Stimulated activated CD4-positive, alpha-beta T cell treated with anti-CD3 and anti-CD28 coated beads, TNF-alpha, amount 100 ng/mL, for 1 hour (primary cell): ENCODE measurements at places on chromosomes 12 and 14.

DNA sequence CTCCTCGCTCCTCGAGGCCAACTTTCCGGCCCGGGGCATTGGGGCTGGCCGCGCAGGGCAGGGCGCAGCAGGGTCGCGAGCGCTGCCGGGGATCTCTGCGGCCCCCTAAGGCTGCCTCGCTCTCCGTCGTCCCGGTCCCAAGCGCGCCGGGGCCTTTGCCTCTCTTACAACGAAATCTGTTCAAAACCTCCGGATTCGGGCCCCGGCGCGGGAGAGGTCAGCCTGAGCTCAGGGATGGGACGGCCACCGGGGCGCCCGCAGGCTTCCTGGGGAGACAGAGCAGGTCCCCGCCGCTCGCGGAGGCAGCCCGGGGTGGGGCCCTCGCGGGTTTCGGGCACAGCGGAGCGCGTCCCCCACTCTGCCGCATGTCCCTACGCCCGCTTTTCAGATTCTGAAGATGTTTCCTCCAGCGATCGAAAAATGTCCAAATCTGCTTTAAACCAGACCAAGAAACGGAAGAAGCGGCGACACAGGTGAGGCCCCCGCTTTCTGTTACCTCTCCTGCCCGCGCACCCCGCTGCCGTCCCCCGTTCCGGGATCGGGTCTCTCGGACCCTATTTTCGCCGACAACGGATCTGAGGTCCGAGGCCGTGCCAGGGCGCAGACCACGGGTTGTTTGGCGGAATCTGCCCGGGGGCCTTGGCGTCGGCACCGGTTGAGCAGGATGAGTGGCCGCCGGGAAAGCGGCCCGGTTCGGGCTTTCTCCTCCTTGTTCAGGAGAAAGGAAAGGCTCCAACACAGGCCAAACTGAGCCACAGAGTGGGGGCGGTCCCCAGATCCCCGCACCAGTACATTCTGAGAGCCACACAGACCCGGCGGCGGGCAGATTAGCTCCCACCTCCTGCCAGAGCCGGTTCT lies 1.8 kb downstream of the VSX2 start:
- DNase-seq, result no peak

DNA sequence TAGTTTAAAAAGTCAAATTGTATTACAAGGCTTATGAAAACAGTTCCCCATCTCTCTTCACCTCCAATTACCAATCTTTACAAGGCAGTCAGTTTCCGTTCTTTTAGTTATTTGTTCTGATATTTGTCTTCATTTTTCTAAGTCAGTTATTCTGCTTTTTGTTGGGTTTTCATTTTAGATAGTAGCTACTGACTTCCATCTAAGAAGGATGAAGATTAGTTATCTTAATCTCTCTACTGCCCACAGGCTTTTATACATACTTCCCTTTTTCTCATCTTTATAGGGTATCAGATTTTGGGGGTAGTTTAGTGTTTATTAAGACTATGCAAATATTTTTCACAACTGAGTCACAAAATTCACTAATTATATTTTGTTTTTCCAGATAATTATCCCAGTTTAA lies 38.4 kb downstream of the FRS2 start:
- DNase-seq, result no peak

DNA sequence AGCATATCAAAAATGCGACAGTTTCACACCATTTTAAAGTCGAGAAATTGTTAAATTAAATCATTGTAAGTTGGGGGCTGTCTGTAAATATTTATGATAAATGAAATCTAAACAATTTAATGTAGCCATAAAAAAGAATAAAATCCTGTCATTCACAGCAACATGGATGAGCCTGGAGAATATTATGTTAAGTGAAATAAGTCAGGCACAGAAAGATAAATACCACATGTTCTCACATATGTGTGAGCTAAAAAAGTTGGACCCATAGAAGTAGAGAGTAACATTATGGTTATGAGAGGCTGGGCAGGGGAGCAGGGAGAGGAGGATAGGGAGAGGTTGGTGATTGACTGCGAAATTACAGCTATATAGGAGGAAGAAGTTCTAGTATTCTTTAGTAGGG lies 135.9 kb downstream of the GARIN6 start:
- no peak for DNase-seq

GRCh38 chr14:100904307-100905087 lies 975 bp upstream of the RTL1 start:
- DNase-seq, result no peak

GRCh38 chr14:64990939-64991338 lies 4.2 kb downstream of the FNTB start:
- no peak for DNase-seq

GRCh38 chr12:118958520-118958919 lies 22.8 kb upstream of the SRRM4 start:
- no peak for DNase-seq

DNA sequence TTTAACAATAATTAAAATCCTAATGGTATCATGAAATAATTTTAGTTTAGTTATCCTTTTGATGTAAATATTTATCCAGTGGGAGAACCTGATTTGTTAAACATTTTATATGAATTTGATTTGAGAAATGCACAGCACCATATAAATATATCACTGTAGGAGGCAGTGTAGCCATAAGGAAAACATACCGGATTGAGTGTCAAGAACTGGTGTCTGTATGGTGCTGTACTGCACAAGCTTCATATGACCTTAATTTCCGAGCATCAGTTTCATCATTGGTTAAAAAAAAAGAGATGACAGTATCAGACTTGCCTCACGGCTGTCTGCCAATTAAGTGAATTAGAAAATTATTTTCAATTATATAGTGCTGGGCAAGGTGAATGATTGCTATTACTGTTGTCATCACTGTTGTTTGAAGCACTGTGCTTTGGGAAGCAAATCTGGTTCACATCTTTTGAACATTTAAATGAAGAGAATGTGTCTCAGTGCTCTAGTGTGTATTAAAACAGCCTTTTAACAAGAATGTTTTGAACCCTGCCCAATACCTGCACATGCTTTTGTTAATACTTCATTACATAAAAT lies 72.1 kb downstream of the TMTC2 start:
- no peak for DNase-seq

DNA sequence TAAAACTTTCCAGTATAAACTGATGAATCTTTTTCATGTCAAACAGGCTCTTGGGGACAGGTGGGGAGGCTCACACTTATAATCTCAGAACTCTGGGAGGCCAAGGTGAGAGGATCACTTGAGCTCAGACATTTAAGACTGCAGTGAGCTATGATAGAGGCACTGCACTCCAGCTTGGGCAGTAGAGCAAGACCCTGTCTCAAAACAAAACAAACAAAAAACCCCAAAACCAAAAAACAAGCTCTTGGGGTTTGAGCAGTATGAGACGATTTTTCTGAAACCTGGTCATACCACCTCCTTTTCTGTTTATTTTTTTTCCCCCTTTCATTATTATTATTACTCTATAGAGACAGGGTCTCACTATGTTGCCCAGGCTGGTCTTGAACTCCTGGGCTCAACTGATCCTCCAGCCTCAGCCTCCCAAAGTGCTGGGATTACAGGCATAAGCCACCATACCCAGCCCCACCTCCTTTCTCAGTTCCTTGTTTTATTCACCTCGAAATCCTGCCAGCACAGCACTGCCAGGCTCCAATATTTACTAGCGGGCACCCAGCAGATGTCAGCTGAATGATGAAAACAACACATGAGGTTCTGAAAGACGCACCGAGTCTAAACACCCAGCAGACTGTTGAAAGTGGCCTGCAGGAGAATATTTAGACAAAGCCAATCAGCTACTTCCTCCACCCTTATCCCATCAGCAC lies 19.5 kb upstream of the CDK17 start:
- no peak for DNase-seq

GRCh38 chr14:55536204-55536708 lies 43.8 kb upstream of the KTN1 start:
- no peak for DNase-seq

- no peak for DNase-seq
Measured at GRCh38 chr12:127169321-127170181, 1097.4 kb upstream of the TMEM132C start.

GRCh38 chr14:80172375-80173051 lies 38.8 kb downstream of the DIO2 start:
- no peak for DNase-seq

- no peak for DNase-seq
Measured at GRCh38 chr14:31560759-31561154, 447 bp upstream of the NUBPL start.

GRCh38 chr14:105069871-105070759 lies 4.9 kb upstream of the GPR132 start:
- no peak for DNase-seq

DNA sequence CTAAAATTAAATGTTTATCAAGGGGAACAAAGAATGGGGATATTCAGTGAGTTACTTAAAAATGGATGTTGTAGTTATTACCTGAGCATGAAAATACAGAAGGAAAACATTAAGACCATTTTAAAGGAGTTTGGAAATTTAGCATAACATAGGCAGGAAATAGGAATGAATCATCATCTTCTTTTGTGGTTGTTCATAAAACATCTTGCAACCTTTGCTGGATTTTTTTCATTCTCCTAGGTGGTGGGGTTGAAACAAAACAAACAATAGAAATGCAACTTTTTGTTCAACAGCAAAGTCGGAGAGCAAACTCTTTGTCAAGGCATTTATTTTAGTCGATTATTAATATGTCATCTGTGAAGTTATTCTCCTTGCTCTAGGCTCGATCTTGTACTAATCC lies 275.1 kb downstream of the IPO8 start:
- DNase-seq, result no peak

DNA sequence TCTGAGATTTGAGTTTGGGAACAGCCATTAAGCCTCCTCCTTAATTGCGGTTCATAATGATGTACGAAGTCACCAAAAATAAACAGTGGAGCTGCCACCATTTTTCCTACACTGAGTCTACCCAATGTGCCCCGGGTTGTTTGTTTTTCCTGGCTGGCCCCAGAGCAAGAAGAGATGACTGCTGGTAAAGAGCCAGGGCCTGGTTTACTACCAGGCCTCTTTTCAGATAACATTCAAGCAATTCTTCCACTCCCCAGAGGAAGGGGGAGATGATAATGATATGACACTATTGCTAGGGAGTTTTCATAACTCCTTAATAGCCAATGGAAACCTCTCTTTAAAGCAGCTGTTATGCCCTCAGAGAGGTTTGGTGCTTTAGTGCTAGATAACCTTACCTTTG lies 42.3 kb downstream of the BRAP start:
- no peak for DNase-seq

- DNase-seq, result no peak
Measured at GRCh38 chr12:102163383-102163782, 34.2 kb downstream of the PMCH start.

DNA sequence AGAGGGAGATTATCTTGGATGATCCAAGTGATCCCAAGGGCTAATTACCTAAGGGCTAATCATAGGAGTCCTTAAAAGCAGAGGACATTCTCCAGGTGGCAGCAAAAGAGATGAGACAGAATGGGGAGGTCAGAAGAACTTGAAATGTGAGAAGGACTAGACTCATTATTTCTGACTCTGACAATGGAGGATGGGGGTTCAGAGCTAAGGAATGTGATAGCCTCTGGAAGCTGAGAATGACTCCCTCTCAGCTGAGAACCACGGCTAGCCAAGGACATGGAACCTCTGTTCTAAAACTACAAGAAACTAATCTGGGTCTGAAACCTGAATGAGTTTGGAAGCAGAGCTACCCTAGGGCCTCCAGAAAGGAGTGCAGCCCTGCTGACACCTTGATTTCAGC lies 35.6 kb upstream of the ANKS1B start:
- no peak for DNase-seq

DNA sequence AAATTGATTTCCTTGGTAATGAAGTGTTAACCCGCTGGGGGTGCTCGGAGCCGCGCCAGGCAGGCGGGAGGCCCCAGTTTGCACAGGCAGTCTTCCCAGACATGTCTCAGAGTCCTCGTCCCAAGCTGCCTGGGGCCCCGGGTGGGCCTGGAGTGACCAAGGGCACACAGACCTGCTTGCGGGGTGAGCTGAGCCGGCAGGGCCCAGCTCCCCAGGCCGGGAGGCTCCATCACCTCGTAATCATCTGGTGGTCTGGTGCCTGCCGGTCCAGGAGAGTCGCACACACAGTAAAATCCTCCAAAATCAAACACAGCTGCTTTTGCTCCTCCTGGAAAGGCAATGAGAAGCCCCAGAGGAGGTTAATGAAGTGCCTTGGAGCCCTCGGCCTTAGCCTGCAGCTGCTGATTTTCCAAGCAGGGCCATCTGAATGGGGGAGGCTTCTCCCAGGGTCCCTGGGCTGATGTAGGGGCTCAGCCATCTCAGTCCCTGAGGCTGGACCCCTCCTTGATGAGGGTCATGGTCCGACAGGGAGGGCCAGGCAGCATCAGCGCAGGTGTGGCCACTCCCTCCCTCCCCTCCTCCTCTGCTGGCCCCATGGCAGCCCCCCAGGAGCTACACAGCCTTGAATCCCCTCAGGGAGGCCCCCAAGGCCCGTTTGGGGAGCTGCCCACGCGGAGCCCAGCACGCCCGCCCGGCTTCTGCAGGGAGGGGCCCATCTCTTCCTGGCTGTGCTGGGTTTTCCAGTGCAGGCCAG lies 39.4 kb upstream of the FBRSL1 start:
- DNase-seq, result no peak

GRCh38 chr14:37589715-37590427 lies 5.2 kb downstream of the FOXA1 start:
- DNase-seq, result no peak
